CD4-positive, alpha-beta T cell treated with Interleukin-17A for 1 hour (primary cell): ENCODE measurements at places on chromosomes 5 and 9.

- no peak for DNase-seq
These were observed 136.2 kb downstream of the CMYA5 start for GRCh38 chr5:79825802-79826201.

GRCh38 chr5:96584712-96585111 lies 77.5 kb upstream of the CAST start:
- DNase-seq, result no peak

DNA sequence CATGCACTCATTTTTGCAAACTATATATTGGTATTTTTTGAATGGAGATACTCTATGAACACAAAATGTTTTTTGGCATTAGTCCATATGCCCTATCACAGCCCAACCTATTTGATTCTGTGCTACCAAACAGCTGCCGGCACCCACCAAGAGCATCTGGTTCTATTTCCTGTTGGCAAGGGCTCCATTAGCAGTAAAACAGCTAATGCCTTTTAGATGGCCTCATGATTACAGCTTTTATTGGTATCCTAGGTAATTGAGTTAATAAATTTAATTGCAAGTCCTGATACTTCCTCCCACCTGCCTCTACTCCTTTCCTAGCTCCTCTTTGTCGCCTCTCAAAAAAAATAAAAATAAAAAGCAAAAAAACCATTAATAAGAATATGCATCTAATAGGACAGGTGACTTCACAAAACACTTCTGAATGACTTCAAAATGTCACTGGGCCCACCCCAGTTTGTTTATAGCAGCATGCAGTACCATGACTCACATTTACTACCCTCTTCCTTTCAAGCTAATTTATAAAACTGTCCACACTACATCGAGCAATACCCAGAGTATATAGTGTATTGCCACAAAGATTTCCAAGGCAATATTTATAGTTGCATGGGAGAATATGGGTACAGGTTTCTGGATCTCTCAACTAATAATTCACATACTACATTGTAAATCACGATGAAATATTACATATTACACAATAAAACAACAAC lies 620.4 kb downstream of the SLCO4C1 start:
- no peak for DNase-seq

DNA sequence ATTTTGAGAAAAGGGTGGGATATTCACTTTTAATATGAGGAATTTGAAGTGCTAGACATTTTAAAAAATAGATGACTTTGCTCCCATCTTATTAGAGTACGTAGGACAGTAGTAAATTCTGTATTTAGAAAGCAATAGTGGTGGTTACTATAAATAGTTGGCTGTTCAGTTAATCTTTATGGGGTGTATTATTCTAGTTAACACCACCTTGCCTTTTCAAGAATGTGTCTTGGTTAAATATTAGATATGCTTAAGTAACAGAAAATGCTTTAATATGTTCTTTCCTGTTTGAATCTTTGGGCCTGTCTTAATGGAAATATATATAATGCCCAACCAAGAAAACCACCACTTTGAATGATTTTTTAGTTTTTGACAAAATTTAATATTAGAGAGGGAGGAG lies 608.7 kb upstream of the FAM174A start:
- no peak for DNase-seq

- DNase-seq, result no peak
These were observed 611.2 kb downstream of the NR2F1-AS1 start for GRCh38 chr5:92969781-92970237.

- DNase-seq, result no peak
These were observed 293.6 kb downstream of the ACTL7B start for GRCh38 chr9:108562176-108562575.

DNA sequence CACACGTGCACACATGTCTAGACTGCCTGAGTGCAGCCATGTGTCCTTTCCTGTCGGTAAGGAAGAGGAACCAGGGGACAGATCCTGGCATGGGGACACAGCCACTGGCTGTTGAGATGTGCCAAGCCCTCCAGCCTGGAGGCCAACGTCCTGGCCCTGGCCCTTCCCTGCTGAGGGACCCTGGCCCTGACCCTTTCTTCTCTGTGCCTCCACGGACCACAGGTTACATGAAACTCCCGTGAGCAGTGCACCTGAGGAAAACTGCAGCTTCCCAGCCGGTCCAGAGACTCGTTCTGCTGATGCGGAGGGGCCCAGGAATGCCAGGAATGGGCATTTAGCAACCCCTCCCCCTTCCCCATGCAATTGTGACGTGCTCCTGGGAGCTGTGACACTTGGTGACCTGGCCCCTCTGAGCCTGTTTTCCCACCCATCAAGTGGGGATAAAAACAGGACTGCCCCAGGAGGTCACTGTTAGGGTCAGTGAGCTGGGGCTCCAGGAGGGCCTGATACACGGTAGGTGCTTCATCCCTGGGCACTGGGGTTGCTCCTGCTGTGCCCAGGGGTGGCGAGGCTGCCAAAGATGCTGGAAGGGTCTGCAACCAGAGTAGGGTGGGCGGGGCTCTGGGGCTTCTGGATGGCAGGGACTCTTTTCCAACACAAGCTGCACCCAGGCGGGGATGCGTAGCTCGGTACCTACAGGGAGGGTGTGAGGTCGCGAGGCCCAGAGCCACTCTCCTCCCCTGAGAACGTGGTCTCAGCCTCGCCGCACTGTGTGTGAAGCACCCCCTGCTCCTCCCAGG lies 151.5 kb downstream of the C9orf50 start:
- DNase-seq, result no peak
